ENCODE measurements at places on chromosomes 7 and 10. TPM values are rescaled to one million over a fixed set of nuclear protein-coding genes. Genes with fewer than 3 reads are reported as not detected.

GRCh38 chr10:23702977-23703414 is 264.1 kb downstream of the OTUD1 start:
- DNase-seq, result peak; percentile 23

- DNase-seq, result no peak
These were observed 257.7 kb upstream of the GLI3 start for GRCh38 chr7:42494736-42495135.

GRCh38 chr10:49373361-49373760 is 22.5 kb downstream of the DRGX start:
- DNase-seq, result no peak

- DNase-seq, result no peak
These were observed 40.7 kb downstream of the ZCCHC24 start for GRCh38 chr10:79404690-79405131.

DNA sequence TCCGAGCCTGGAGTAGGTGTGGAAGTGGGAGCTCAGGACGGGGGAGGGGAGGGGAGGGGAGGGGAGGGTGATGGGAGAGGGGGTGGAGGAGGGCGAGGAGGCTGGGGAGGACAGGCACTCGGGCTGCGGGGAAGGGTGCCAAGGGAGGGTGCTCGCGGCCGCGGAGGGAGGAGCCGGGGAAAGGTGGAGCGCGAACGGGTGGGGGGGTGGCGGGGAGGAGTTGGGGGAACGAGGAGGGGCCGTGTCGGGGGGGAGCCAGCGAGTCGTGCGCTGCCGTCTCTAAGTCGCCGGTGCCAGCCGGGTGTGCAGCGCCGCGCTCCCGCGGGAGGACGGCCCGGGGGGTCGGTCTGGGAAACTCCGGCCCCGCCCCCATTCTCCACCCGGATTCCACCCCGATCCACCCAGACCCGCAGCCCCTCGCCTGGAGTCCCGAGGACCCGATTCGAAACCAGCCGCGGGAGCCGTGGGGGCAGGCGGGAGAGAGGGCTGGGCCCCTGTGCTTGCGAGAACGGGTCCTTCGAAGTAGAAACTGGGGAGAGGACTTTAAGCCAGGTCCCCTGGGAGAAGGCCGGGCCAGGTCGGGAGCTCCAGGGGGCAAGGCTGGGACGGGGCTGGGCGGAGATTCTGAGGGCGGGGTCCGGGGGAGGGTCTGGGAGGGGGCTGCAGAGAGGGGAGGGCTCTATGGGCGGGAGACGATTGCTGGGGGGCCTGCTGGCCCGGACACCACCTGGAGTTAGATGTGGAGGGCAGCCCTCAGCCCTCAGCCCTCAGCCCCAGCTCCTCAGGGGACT is at the start of gene ZNF467:
Gene ZNF467 (minus strand): TSS at position 143 of the 791 bp plus-strand sequence. CDS start 2,556 bp downstream, outside the sequence.
- no peak for DNase-seq

- DNase-seq, result no peak
These were observed 82.4 kb downstream of the SHH start for GRCh38 chr7:155729847-155730246.

GRCh38 chr7:43516581-43517342 is 66.1 kb upstream of the STK17A start:
- DNase-seq, result peak; percentile 77

- no peak for DNase-seq
These were observed 18.8 kb downstream of the PLEKHA1 start for GRCh38 chr10:122393288-122393687.

DNA sequence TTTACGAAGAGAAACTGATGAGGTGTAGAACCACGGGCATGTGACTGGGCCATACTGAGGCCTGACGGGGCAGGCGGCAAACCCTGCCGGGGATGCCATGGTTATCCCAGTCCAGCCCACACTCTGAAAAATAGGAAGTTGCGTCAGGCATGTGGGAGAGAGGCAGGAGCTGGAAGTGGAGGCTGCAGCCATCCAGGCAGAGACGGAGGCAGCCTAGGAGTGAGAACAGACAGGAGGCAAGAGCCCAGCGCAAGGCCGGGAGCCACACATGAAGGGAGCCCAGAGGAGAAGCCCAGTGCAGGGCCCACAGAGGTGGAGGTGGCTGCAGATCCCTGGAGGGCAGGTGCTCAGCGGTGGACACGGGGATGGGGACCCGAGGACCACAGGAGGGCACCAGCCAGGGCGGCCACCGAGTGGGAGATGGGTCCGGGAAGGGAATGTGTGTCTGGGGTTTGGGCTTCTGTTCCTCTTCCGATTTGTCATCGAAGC is 175.2 kb upstream of the PPP2R2D start:
- no peak for DNase-seq

- no peak for DNase-seq
These were observed 49.4 kb upstream of the DPYSL4 start for GRCh38 chr10:132137111-132138072.

- DNase-seq, result no peak
These were observed 74.9 kb upstream of the PPIF start for GRCh38 chr10:79272353-79272752.

DNA sequence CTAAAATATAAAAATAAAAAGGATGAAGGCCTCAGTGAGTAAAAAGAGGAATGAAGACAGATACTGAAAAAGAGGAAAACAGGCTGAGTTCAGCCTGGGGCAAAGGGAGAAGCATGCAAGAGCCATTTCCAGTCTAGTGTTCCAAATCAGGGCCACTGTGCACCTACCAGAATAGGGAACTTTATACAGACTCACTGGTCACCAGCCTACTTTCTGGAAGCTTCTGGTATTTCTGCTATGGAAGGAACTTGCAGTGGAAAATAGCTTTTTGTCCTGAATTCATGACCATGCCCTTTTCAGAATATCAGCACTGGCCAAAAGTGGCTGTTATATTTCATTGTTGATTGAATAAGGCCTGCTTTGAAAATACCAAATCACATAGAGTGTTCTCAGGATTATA is 28.8 kb downstream of the ABRAXAS2 start:
- DNase-seq, result no peak

DNA sequence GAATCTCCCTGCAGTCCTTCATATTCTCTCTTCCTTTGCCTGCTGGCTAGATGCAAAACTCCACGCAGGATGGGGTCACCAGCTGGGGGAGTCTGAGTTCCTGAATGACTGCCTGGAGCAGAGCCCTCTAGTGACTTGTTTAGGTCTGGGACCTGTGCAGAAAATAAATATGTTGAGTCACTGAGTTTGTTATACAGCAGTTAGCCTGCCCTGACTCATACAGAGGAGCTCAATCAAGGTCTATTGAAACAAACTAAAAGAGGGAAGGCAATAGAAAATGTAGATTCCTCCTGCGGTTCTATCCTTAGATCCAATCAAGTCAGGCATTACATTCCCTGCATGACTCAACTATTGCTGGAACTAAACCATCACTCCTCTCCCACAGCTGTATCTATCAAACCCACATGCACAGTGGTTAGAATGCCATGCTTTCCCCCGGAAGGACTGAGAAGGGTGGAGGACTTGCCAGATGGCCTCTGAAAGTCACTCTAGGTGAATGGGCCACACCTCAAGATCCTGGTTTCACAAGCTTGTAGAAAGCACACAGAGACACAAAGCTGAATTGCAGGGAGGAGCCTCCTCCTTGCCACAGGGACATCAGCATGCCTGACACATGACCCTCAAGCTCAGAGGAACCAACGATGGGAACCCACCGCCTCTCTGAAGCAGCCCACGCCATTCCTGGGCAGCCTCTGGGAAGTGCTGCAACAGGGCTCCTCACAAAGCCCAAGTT is 73.9 kb downstream of the SH3PXD2A start:
- DNase-seq, result peak; percentile 61

GRCh38 chr7:927031-927671 is 27.3 kb downstream of the ADAP1 start:
- no peak for DNase-seq

GRCh38 chr7:727104-727805 is at the start of gene PRKAR1B:
TSS of gene PRKAR1B (minus strand) at chr7:727281. CDS start at chr7:711505, 15,776 bp downstream.
- peak; percentile 42 for DNase-seq

GRCh38 chr7:106731187-106731586 is 70.2 kb upstream of the CCDC71L start:
- DNase-seq, result no peak

- no peak for DNase-seq
These were observed 24.3 kb downstream of the PTPN12 start for GRCh38 chr7:77561352-77561751.

GRCh38 chr7:111697771-111698170 is 135.5 kb upstream of the IMMP2L start:
- DNase-seq, result no peak

DNA sequence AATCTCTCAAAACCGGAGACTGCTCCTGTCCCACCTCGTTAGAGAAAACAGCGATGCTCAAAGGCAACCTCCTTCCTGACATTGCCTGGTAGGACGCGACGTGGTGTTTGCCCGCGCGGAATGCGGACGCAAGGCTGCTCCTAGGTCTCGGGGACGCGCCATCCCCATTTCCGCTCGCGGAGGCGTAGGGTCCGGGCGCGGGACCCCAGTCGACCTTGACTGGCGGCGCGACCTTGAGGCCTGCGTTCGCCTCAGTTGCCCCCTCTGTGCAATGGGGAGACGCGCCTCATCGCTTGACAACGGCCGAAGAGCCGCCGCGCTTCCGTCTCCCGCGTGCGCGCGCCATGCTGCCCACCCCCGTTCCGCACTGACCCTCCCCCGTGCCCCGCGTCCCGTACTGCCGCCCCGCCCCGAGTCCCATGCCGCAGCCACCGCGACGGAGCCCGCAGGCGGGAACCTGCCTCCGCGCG is 412 bp upstream of the PPIA start:
- peak; percentile 76 for DNase-seq

DNA sequence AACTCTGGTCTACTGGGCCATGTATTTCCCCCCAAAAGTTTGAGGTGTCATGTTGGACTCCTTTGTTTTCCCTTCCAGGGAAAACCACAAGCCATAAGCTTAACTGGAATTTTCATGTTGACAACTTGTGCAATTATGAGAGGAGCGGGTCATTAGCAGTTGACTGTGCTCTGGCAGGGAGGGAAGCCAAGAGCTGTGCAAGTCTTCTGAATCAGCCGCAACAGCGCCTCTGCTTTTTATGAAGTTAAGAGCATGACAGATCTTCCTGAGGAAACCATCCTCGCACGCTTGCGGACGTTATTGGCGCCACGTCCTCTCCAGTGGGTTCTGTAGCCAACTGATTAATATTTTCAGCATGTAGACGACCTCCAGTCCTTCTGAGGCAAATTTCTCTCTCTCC is 148.7 kb upstream of the MKI67 start:
- DNase-seq, result no peak

- no peak for DNase-seq
These were observed 122.9 kb upstream of the KCTD7 start for GRCh38 chr7:66505531-66506451.

GRCh38 chr10:21954690-21955089 is 48.8 kb downstream of the DNAJC1 start:
- DNase-seq, result no peak

- DNase-seq, result no peak
These were observed 219.9 kb downstream of the SUGCT start for GRCh38 chr7:40354711-40355110.

GRCh38 chr7:18053177-18053928 is 25.7 kb upstream of the PRPS1L1 start:
- no peak for DNase-seq

DNA sequence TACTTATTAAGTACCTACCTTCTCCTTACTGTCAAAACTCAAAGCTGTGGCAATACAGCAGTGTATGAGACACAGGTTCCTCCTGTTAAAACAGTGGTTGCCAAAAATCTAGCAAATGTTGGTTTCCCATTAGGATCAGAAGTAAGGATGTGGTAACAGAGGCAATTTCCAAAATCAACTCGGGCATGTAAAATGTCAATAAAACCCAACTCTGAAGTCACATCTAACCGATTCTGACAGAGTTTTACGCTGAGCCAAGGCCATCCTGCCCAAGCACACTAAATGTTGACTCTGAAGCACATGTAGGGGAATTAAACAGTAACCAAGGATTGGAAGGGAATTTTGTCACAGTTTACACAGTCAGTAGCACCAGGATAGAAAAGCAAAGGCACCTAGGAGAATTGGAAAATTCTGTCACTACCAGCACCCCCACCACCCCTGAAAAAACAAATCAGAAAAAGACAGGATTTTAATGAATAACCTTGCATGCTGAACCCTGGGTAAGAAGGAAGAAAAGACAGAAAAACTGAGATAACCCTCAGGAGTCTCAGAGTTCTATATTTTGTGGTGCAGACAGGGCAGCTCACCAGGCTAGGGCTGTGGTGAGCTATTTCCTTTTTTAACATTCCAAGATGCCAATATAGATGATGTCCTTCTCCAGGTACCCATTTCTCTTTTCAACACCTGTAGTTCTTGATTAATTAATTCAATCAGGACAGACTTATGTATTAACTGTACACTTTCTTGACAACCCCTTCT is 119.5 kb downstream of the DOCK4 start:
- no peak for DNase-seq

DNA sequence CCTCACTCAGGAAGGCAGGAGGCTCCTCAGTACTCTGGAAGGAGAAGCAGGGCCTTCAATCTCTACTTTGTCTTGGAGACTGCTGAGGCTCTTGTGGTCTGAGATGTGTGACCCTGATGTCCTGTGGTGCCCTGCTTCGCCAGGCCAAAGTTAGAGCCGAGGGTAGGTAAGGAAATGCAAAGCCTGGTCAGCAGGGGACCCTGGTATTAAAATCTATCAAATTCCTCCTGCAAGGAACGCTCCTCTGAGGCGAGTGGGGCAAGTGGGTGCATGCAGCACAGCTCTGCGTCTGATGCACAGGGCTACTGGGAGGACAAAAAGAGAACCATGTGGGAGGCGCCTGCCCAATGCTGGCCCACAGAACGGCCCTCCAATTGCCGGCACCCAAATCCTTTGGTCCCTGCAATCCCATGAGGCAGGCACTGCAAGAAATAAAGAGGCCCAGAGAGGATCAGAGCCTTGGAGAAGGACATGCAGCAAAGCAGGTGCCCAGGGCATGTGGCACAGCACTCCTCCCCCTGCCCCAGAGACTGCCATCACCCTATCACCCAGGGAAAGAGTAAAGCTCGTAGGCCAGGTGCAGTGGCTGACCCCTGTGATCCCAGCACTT is 23.1 kb upstream of the ZMIZ1 start:
- DNase-seq, result no peak

GRCh38 chr7:143419880-143420279 is 11.2 kb upstream of the EPHA1 start:
- no peak for DNase-seq

- DNase-seq, result peak; percentile 64
These were observed 42.1 kb downstream of the CYP26A1 start for GRCh38 chr10:93115661-93116383.

- DNase-seq, result no peak
These were observed 93.4 kb downstream of the ZNF365 start for GRCh38 chr10:62467527-62467926.

GRCh38 chr10:132967540-132967939 is 25.2 kb upstream of the CFAP46 start:
- no peak for DNase-seq

GRCh38 chr7:100175296-100175935 is 1.8 kb downstream of the GPC2 start:
- no peak for DNase-seq

Gene FFAR4
- total RNA-seq, result not detected

Gene EPHA1
- not detected for total RNA-seq

Gene SEPTIN7
- total RNA-seq, result 460 TPM

Gene TMEM139
- not detected for total RNA-seq

Gene CYP3A7
- not detected for total RNA-seq

Gene PURB
- 10.4 TPM for total RNA-seq

Gene FAM131B
- 0.41 TPM for total RNA-seq

Gene STEAP2
- 2.4 TPM for total RNA-seq

Gene ZFAND2A
- 28.5 TPM for total RNA-seq

Gene SFRP4
- not detected for total RNA-seq

Gene SLC13A1
- total RNA-seq, result 0.09 TPM

Gene ANKMY2
- total RNA-seq, result 19.2 TPM

Data from SJSA1 (cell line).